ENCODE measurements at places on chromosomes 6 and 20. TPM values are rescaled to one million over a fixed set of nuclear protein-coding genes. Genes with fewer than 3 reads are reported as not detected.
A peak's percentile ranks its signal among the peaks of the same experiment; 100 is the strongest.

CFB gene
- total RNA-seq, result 21.1 TPM

CLPSL1 gene
- not detected for total RNA-seq

GRCh38 chr6:91626911-91627310, 1040.0 kb upstream of the MAP3K7 start:
- DNase-seq, result no peak

- DNase-seq, result peak; percentile 28
These were observed 594 bp upstream of the CDKN1A start for GRCh38 chr6:36677753-36678487.

DNA sequence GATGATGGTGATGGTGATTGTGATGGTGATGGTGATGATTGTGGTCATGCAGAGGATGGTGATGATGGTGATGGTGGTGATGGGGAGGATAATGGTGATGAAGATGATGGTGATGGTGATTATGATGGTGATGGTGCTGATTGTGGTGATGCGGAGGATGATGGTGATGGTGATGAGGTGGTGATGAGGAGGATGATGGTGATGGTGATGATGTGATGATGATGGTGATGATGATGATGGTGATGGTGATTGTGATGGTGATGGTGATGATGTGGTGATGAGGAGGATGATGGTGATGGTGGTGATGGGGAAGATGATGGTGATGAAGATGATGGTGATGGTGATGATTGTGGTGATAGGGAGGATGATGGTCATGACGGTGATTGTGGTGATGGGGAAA, 333.7 kb downstream of the CDH4 start:
- no peak for DNase-seq

GRCh38 chr20:11521476-11522365, 396.0 kb upstream of the BTBD3 start:
- DNase-seq, result no peak
